ENCODE measurements at places on chromosomes 7 and 10.

GRCh38 chr7:66380272-66380888, 175.2 kb downstream of the TPST1 start:
- no peak for DNase-seq

DNA sequence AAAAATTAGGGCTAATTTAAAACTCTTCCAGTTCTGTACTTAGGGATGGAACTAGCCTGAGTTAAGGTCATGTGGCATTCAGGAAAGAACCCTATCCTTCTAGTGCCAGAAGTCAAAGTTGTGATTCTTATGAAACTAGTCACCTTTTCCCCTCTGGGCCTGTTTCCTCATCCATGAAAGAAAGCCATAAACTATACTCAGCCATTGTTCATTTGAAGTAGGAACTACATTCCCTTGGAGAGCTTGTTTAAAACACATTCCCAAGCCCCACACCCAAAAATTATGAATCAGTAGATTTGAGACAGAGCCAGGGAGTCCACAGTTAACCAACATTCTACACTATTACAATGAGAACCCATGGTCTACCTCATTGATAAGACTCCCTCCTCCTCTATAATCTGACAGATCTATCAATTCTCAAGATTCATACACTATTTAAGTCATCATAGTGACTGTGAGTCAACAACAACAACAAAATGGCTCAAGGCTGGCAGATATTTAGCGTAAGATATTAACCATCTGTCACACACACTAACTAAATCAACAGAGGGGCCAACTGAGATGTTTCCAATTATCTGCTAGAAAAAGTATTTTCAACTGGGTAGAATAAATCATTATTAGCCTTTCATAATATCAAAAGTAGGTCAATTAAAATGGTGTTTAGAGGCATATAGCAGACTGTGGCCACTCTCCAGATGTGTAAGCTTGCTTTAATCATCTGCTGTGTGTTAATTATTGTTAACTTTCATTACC, 102.3 kb downstream of the SLC25A13 start:
- no peak for DNase-seq

DNA sequence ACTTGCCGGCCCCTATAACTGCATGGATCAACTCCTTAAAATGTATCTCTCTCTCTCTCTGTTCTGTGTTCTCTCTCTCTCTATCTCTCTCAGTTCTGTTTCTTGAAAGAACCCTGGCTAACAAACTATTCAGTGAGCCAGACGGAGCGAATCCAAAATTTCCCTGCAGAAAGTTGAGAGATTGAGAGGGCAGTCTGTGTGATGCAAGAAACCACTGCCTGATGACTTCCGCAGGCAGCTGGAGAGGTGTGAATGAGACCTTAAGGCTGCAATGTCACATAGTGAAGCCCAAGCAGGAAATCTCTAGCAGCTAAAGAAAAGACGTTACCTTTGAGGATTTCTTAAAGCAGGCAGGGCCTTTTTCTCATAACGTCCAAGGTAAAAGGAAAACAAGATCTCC, 17.3 kb downstream of the FAM107B start:
- no peak for DNase-seq

DNA sequence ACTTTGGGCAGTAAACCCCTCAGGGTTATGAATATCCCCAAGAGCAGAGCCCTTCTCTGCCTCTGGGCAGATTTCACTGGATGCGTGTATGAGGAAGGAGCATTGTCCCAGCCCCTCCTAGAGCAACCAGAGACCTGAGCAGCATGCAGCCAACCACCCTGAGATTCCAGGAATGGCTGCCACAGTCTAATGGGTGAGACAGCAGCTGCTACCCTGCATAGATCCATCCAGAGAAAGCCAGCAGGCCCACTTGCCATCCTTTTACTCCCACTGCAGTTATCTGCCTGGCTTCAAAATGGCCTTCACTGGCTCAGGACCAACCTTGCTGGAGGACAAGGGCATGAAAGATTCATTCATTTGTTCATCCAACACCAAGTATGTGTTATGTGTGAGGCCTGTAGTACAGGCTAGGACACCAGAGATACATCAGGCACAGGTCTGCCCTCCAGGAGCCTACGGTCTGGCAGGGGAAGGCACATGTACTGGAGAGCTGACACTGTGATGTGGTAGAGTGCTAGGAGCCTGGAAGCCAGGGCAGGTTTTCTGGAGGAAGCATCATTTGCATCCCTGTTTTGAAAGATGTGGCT, 26.2 kb upstream of the C10orf105 start:
- DNase-seq: no peak

DNA sequence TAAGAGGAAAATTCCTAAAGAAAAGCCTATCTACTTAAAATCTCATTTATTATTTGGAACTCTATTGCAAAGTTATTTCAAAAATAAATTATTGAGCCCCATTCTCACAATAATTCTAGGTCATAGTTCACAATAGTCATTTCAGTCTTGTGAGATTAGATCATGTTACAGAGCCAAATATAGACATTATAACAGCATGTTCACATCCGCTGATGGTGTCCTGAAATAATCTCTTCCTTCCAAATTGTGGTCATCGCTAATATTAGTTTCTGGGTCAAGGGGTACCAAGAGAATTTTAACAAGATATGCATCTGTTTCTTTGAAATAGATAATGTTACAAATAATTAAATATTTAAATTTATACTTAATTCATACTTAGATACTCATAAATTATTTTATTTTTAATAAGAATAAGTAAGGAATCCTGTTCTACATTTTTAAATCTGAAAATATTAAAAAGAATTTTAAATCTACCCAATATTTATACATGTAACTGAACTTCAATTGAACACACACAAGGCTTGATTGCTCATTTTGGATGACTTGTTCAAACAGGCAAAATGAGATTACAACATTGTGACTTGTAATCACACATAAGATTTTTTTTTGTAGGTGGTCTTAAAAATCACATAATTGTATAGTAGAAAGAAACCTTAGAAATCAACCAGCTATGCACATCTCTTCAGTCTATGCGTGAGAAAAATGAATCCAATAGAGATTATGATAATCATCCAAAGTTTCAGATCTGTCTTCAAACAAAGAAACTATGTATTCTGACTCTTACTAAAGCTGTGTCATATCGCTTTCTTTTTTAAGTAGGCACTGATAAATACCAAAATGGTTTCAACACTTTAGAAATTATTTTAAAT, 13.1 kb downstream of the GNAT3 start:
- no peak for DNase-seq

DNA sequence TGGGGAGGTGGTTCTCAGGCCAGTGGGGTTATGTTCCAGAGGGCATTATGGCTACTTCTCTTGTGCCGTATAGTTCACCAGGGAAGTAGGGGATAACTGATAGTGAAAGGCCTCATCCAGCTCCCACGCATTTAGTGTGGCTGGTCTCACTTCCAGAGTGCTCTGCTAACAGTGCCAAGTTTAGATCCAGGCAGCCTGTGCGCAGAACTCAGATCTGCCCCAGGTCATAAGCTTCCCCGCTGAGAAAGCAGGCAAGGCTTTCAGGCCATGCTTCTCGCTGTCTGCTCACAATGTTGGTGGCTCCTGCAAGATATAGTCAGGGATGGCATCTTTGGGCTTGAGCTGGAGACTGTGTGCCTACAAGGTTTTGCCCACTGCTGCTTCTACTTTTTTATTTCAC, 11.3 kb downstream of the AGK start:
- DNase-seq: no peak

DNA sequence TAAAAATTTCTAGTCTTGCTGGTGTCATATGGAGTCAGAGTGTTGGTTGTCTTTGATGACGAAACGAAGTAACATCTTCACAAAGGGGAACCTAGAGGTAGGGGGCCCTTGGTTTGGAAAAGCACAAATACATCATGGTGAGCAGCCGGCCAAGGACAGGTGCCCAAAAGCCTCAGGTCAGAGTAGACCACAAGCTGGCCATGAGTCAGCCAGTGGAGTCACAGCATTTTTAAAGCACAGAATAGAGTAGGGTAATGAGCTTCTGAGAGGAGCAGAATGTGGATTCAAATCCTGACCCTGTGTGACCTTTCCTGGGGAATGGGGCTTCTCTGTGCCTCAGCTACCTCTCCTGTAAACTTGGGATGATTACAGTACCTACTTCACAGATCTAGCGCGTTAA, 5.3 kb downstream of the CAMK2B start:
- no peak for DNase-seq

GRCh38 chr7:105157278-105157677, 143.3 kb downstream of the KMT2E start:
- DNase-seq: no peak

GRCh38 chr7:92527300-92528187, 776 bp downstream of the PEX1 start:
- no peak for DNase-seq

GRCh38 chr7:71286336-71286735, 154.4 kb downstream of the GALNT17 start:
- DNase-seq: no peak

GRCh38 chr7:16978358-16979244, 96.8 kb upstream of the AGR3 start:
- DNase-seq: no peak

GRCh38 chr7:155458878-155459699, 1.2 kb downstream of the EN2 start:
- DNase-seq: no peak

- DNase-seq: no peak
These were observed 31.1 kb upstream of the ABCA13 start for GRCh38 chr7:48140001-48140681.

DNA sequence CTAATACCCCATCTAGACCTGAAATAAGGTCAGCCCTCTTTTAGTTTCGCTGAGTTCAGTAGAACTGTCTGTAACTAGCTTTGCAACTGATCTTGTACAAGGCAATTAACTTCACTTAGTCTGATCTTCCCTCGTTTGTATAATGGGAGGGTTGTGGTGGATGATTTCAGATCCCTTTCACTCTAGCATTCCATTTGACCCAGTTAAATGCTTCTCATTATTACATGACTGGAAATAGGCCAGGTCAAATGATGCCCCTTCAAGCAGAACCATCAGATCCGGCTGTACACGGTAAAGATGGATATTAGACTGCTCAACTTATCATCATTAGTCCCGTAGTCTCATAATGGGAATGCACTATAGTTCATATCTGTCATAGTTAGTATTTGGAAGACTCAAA, 1009.0 kb downstream of the LRMDA start:
- no peak for DNase-seq
